Right ventricle myocardium inferior (tissue), 1 donor: ENCODE measurements at places on chromosomes 16 and 17. TPM values are rescaled to one million over a fixed set of nuclear protein-coding genes. Genes with fewer than 3 reads are reported as not detected.

GRCh38 chr17:50539762-50540559, 7.0 kb upstream of the SPATA20 start:
- DNase-seq, result no peak

GRCh38 chr17:16106161-16106891, 106.7 kb downstream of the TTC19 start:
- DNase-seq, result no peak

- DNase-seq, result peak; percentile 87
These were observed 68.2 kb downstream of the MYO18A start for GRCh38 chr17:29111816-29112499.

DNA sequence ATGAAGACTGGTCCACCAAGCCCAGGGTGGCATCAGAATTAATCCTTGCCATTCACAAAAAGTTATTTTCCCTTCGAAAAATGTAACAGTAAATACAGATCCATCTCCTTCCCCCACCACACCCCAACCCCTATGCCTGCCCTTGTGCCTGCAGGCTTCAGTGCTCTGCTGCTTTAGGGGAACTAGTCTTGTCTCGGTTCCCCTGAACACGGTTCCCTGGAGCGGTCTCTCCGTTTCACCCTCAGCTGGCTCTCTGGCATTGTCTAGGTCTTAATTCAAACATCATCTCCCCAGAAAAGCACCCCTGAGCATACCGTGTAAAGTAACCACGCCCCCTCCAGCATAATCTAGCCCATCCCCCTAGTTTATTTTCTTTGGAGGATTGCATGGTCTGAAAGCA, 25.8 kb downstream of the EMP2 start:
- no peak for DNase-seq

GRCh38 chr17:75109046-75109406, 743 bp upstream of the ARMC7 start:
- DNase-seq, result no peak

DNA sequence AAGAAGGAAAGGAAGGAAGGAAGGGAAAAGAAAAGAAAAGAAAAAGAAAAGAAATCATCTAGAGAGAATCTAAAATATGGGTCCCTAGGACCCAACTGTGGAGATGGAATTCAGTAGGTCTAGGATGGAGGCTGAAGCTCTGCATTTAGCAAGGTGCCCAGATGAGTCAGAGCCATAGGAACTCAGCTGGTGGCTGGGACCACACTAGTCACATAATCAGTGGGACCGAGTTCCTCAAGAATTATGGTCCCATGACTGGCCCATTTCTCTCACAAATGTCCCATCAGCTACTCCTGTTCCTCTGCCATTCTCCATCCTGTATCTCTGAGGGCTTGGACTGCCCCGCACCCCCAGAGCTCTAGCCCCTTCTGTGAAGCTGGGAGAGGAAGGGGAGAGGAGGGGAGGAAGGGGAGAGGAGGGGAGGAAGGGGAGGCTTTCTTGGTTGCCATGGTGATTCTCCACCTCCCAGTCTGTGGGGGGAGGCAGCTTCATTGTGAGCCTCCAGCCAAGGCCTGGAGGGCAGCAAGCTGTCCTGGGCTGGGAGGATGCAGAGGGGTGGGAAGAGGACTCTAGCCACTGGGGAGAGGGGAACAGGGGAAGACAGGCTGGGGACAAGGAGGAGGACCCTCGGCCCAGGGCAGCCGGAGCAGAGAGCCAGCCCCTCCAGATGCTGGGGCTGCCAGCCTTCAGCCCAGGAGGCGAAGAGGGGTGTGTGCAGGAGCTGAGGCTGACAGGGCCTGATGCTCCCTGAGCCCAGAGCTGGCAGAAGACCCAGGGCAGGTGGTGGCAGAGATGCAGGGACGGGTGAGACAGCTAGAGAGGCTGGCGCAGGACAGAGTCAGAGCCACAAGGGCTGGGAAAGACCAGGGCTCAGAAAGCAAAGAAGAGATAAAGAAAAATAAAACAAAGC, 37.8 kb upstream of the LHX1 start:
- DNase-seq, result no peak

DNA sequence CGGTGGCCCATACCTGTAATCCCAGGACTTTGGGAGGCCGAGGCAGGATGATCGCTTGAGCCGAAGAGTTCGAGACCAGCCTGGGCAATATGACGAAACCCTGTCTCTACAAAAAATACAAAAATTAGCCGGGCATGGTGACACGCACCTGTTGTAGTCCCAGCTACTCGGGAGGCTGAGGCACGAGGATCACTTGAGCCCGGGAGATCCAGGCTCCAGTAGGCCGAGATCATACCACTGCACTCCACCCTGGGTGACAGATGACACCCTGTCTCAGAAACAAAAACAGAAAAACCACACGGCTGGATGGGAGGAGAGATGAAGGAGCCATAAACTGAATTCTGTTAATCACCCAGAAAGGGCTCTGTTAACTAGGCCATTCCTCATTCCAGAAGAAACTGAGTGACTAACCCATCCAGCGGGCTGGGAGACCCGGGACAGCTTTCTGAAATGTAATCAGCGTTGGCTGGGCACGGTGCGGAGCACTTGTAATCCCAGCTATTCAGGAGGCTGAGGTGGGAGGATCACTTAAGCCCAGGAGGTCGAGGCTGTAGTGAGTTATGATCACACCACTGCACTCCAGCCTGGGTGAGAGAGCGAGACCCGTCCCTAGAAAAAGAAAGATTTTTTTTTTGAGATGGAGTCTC, 641 bp upstream of the NT5C3B start:
- no peak for DNase-seq

DNA sequence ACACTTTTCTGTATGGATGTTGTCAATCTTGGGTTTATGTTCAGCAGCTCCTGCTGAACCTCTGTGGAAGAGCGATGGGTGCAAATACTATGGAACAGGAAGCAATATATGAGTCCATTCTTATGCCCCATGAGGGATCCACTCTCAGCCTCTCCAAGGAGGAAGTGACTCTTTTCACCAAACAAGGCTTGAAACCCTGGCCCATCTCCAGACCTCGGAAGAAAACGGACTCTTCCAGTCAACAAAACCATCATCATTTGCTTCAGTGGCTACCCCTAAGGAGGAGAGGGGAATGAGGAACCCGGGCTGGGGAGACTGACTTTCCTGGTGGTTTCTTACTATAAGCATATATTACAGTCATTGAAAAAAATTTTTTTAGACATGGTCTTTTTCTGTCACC, 206.2 kb downstream of the AXIN2 start:
- no peak for DNase-seq

- no peak for DNase-seq
These were observed 8.2 kb downstream of the FAM20A start for GRCh38 chr17:68592682-68593641.

DNA sequence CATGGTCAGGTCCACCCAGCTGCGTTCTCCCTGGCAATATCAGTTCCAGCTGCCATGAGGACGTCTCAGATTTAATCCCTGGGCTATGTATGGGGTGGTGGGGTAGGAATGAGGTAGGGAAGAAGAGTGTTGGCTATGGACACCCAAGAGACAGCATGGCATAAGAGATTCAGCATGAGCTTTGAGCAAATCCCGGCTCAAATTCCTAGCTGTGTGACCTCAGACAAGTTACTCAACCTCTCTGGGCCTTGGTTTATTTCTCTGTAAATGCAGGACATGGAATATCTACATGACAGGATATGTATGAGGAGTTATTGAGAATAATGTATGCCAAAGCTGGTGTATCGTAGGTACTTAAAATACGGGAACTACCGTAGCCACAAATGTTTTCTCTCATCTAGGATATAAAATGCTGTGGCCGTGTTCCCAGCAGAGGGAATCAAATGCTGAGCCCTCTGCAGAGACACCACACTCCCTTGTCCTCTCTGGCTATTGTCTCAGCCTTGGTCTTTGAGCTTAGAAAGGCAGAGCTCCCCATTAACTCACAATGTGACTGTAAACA, 17.8 kb upstream of the LHX1 start:
- DNase-seq, result no peak

- no peak for DNase-seq
These were observed 20.2 kb downstream of the CDK5RAP3 start for GRCh38 chr17:47990962-47991731.

DNA sequence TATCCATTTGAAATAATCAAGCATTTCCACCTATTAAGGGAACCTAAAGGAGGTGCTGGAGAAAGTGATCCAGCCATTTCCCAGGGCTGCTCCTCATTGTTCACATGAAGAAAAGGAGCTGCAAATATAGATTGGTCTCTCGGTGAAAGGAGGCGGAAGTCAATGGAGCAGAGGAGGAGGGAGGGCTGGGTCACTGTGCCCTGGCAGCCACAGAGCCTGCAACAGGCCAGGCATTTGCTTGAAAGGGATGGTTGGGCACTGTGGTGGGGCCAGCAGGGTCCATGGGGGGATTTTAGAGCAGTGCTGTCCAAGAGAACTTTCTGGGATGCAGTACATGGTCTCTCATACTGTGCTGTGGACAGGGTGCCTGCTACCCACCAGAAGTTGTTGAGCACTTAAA, 173.2 kb downstream of the CYLD start:
- no peak for DNase-seq

The SKAP1 gene
- 0.38 TPM for total RNA-seq

The TMEM88 gene
- total RNA-seq, result 35.4 TPM

The XAF1 gene
- total RNA-seq, result 16.8 TPM

The FBXO39 gene
- not detected for total RNA-seq

The ZSCAN10 gene
- total RNA-seq, result not detected
